ENCODE measurements at places on chromosomes 13 and 19. TPM values are rescaled to one million over a fixed set of nuclear protein-coding genes. Genes with fewer than 3 reads are reported as not detected.
A peak's percentile ranks its signal among the peaks of the same experiment; 100 is the strongest.

The ZNF285 gene
- total RNA-seq, result 6.6 TPM

The ZFP36 gene
- total RNA-seq, result 24.5 TPM

The VSTM1 gene
- total RNA-seq, result not detected

The NLRP11 gene
- not detected for total RNA-seq

The ZNF536 gene
- 8.3 TPM for total RNA-seq

The GPC5 gene
- 5.4 TPM for total RNA-seq

The CYP4F2 gene
- total RNA-seq, result not detected

The ZNF441 gene
- total RNA-seq, result 16.2 TPM

The F10 gene
- 21.4 TPM for total RNA-seq

The APOC4 gene
- not detected for total RNA-seq

The MBNL2 gene
- total RNA-seq, result 110 TPM

The TNFSF9 gene
- total RNA-seq, result 0.62 TPM

The ARL11 gene
- total RNA-seq, result 0.92 TPM

GRCh38 chr19:18906605-18907519 lies 10.9 kb upstream of the CERS1 start:
- no peak for DNase-seq

DNA sequence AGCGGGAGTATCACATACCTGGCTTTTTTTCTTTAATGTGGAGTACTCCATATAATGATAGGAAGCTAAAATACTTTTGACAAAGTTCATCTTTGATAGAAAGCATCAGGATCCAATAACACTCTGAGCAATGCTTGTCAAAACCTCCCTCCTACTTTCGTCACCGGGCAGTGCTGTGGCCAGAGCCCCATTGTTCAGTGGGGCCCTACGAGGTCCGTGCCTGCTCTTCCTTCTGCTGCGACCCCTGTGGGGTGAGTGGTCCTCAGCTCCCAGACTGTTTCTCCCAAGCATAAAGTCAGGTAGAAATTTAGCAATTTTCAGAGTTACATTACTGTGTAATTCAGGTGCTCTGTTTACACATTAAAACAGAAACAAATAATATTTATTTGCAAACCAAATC lies 51.2 kb downstream of the ANKRD10 start:
- no peak for DNase-seq

DNA sequence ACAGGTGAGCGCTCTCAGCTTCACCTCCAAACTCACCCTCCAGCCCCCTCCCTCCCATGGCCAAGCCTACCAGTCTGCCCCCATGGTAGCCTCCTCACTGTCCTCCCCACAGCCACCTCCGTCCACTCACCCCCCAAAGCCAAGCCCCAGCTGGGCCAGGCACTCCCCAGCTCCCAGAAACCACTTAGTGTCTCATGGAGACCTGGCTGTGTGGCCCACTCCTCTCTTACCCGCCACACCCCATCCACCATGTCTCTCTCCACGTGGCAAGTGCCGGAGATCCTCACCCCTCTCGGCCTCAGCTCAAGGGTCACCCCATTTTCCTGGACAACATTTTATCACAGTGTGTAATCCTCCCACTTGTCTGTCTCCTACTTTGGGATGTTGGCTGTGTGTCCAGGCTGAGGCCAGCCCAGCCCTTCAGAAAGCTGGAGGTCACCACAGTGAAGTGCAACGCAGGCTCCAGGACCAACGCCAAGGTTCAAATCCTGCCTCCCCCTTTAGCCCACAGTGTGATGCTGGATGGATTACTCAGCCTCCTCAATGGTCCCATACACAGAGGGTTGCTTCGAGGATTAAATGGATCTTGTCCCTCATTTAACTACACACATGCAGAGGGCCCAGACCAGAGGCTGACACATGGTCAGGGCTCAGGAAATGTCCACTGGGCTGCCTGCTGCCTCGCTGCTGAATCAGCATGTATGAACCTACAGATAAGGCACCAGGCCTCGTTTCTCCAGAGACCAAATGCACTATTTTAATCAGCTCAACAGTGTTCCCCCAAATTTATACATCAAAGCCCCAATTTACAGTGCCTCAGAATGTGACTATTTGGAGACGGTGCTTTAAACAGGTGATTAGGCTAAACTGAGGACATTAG lies 71.3 kb downstream of the CEBPG start:
- DNase-seq, result no peak

DNA sequence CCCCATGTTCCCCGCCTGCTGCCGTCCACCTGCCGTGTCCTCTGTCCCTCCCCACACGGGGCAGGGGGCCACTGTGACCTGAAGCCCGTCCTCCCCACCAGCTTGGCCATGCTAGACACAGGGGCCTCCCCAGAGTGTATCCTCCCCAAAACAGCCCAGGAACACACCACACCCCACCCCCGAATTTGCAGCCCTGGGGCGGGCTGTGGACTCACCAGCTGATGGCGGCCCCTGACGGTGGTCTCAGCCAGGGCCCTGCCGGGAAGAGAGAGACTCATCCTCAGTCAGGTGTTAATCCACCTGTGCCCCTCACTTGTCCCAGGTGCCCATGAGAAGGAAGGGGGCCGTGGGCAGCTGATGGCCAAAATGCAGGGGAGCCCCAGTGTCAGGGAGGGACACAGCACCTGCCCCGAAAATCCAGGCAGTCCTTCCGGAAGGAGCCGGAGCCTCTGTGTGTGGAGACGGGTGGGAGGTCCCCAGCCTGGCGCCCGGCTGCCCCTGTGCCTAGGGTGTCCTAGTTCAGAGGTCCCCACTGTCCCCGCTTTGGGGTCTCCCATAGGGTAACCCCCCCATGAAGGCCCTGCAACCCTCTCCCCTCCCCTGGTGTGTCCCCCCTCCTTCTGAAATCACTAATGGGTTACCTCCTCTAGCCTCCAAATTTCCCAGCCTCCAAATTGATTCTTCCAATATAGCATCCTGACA lies 39.3 kb upstream of the TCF3 start:
- no peak for DNase-seq

DNA sequence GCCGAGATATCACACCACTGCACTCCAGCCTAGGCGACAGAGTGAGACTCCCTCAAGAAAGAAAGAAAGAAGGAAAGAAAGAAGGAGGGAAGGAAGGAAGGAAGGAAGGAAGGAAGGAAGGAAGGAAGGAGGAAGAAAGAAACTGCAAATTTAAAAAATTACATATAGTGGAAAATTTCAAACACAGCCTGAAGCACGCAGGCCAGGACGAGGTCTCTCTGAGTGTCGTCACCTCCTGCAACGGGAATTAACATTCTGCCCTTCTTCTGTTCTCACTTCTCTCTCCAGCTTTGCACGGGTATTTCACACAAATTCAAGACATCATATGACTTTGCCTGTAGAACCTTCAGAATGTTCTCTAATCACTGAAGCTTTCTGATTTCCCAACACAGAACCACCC lies 108.2 kb downstream of the GNG7 start:
- DNase-seq, result no peak

GRCh38 chr19:41309180-41310032 lies 566 bp upstream of the CCDC97 start:
- DNase-seq, result peak; percentile 24

- DNase-seq, result no peak
These were observed 33.9 kb downstream of the ATP11A start for GRCh38 chr13:112723771-112724170.

DNA sequence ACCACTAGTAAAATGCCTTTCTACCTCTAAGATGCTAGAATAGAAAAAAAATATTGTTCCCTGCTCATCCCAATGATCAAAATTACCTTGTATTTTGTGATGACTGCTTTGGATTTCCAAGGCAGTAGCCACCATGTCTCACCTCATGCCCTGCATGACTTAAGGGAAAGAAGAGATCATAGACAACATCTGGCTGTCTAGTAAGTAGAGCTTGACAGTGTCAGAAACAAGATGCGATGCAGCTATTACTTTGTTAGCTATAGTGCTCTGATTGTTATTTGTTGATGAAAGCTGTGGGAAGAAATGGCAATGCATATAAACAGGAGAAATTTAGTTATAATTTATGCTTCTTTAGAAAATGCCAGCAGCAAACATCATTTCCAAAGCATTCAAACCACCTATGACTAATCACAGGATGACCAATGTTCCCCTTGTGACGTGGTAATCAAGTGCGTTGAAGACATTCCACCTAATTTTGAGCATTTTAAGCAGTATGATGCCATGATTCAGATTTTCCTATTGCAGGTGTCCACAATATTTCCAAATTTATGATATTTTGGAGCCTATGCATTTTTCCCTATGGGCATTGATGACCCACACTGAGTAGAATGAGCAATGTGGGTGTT lies 308.3 kb downstream of the KCNRG start:
- no peak for DNase-seq

DNA sequence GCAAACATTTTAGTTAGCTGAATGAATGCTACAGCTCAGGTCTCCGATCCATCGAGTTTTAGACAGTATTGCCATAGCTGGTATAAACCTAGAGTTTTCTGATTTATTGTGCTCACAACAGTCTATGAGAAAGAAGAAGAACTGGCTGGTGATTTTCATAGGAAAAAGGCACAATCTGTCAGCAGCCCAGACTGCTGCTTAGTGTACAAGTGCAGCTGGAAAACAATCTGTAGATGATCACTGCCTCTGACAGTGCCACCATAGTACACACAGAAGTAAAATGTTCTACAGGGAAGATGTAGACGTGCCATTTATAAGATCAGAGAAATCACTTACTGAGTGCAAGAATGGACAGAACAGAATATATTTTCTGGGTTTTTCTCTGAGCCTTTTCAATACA lies 48.4 kb downstream of the MYO16 start:
- DNase-seq, result no peak

DNA sequence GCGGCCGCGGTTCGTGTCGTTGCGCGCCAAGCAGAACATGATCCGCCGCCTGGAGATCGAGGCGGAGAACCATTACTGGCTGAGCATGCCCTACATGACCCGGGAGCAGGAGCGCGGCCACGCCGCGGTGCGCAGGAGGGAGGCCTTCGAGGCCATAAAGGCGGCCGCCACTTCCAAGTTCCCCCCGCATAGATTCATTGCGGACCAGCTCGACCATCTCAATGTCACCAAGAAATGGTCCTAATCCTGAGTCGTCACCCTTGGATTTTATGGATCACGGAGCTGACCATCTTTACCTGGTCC lies 475 bp downstream of the MRPL57 start:
- no peak for DNase-seq

GRCh38 chr19:37994823-37995130 lies 87.8 kb downstream of the SIPA1L3 start:
- no peak for DNase-seq

DNA sequence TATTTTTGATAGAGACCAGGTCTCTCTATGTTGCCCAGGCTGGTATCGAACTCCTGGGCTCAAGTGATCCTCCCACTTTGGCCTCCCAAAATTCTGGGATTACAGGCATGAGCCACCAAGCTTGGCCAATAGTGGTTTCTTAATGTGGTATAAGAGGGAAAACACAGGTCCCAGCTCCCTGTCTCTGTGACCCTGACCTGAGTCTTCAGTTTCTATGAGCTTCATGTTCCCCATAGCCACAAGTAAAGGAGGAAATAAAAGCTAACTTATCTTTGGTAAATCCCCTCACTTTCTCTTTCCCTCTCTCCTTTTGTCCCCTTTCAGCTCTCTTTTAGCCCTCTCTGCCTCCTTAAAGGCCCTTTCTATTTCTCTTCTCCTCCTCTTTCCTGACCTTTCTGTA lies 50.3 kb downstream of the ABCC4 start:
- DNase-seq, result no peak

DNA sequence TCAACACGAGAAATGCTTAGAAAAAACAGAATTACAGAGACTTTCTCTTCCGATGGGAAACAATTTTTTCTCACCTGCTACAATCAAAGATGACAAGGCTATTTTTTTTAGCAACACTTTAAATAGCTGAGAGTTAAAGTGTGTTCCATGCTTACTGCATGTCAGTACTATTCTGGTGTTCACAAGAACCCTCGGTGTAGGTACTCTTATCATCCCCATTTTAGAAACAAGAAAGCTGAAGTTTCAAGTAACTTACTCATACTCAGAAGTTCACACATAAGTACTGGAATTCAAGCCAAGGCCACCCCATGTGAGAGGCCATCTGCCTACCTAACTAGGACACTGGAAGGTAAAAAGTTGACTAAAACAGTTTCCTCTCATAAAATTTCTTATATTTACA lies 9.0 kb upstream of the TNFRSF19 start:
- DNase-seq, result no peak

- no peak for DNase-seq
These were observed 27.0 kb upstream of the GPR183 start for GRCh38 chr13:99334221-99334620.

GRCh38 chr13:69769608-69770007 lies 338.0 kb upstream of the ATXN8OS start:
- no peak for DNase-seq

GRCh38 chr13:114328034-114328433 lies 13.7 kb downstream of the CHAMP1 start:
- DNase-seq, result no peak

- DNase-seq, result no peak
These were observed 778 bp downstream of the MUC16 start for GRCh38 chr19:9009431-9009830.

GRCh38 chr19:31054430-31054829 lies 294.8 kb downstream of the TSHZ3 start:
- peak; percentile 22 for DNase-seq

DNA sequence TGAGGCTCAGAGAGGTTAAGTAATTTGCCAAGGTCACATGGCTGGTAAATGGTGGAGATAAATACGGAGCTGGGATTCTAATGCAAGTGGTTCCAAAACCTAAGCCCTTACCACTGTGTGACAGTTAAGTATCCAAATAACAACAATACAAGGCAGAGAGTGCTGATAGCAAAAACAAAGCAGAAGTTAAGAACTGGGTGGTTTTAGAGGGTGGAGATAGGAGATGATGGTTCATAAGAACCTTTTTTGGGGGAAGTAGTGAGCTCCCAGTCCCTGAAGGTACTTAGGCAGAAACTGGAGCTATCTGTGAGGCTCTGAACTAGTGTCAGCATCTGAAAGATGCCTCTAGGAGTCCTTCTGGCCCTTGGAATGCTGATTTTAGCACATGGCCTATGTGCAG lies 56.2 kb upstream of the UBE2L5 start:
- no peak for DNase-seq

GRCh38 chr19:8242211-8242821 lies 33.1 kb downstream of the CERS4 start:
- no peak for DNase-seq

GRCh38 chr19:38924388-38924787 lies 6.2 kb downstream of the SARS2 start:
- DNase-seq, result no peak

DNA sequence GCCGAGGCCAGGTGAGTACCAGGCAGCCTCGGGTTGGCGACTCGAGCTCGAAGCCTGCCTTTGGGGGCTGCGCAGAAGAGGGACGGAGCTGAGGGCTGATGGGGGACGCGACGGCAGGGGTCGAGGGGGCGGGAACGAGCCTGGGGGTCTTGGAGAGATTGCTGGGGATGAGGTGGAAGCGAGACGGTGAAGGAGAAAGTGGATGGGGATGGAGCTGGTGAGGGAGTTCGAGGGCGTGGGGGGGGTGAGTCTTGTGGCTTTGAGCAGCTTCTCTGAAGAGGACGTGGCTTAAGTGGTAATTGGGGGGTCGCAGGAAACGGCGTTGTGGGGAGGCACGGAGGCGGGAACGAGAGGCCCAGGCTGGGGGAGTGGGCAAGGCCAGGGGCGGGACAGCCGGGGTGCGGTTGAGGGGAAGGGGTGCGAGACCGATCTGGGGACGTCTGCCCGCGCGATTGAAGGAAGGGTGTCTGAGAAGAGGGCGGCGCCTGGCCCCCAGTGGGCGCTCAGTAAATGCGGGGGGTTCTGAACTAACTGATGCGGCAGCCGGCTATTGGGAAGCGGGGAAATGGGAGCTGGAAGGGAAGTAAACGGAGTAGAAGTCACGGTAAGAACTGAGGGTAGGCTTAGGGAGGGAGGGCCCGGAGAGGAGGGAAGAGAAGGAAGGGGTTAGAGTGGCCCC lies 426 bp downstream of the MYO9B start:
- DNase-seq, result peak; percentile 60

Measured in tongue (tissue), 3 donors.